CD4-positive, alpha-beta T cell treated with Interferon gamma for 1 hour (primary cell): ENCODE measurements at places on chromosomes 16 and 17.

DNA sequence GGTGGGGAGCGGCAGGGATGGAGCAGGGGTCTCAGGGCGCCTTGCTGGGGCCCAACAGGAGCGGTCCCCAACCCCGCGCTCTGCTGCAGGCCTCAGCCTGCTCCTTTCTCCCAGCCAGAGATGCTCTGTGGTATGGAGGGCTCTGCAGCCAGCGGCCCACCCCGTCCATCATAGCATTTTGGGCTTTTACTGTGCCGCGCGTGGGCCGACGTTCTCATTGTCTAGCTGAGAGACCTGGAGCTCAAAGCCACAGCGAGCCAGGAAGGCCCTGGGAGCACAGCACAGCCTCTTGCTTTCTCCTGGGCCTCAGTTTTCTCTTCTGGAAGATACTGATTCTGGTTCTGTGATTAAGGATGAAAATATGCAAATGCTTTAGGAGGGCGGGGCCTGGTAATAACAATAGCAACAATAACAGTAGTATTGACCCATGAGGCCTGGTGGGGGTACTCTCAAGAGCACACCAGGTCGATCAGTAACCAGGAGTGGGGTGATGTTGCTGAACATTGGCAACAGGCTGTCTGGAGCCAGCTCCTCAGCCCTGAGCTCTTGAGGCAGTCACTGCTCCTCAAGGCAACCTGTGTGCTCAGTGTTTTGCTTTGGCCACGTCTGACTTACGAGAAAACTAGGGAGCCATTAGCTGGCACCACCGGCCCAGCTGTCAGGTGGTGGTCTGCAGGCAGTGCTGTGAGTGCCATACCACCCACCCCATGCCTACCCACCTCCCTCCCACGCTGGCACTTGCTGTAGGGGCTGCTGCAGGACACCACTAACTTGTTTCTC is 1.1 kb upstream of the RASD1 start:
- DNase-seq, result no peak

- DNase-seq, result no peak
Observed at GRCh38 chr17:60165971-60166370, 16.2 kb downstream of the CA4 start.

- DNase-seq, result no peak
Observed at GRCh38 chr17:69018022-69018615, 42.6 kb downstream of the ABCA9 start.

- DNase-seq, result no peak
Observed at GRCh38 chr16:17328932-17329331, 141.8 kb downstream of the XYLT1 start.

DNA sequence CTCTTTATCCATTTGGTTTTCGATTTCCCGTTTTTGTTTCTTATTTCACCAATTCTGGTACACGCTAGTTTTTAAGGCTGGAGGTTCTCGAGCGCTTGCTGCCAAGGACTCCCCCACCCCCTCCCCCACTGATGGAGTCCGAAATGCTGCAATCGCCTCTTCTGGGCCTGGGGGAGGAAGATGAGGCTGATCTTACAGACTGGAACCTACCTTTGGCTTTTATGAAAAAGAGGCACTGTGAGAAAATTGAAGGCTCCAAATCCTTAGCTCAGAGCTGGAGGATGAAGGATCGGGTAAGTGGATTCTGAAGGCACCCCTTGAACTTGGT is 825 bp downstream of the RPTOR start:
- no peak for DNase-seq
